ENCODE measurements at places on chromosomes 11 and 22.

DNA sequence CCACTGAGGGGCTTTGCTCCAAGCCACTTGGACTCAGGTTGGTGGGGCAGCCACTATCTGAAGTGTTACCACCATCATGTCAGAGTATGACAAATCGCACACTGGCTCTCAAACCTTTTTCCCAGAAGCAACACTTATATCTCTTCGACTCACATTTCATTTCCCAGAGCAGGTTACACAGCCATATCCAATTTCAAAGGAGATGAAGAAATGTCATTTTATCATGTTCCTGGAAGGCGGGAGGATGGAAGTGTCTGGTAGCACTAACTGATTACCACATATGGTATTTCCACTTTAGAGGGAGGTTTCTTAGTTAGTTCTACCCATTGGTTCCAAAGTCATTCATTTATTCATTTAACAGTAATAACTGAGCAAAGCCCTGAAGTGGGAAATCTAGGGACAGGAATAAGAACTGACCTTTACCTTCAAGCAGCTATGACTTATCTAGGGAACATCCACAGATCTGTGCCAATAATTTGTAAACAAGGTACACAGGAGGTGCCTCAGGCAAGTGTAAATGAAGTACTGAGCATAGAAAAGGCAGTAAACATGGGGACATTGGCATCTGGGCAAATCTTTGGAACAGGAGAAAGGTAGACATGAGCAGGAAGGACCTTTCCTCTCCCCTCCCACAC lies 54.9 kb upstream of the LRRC55 start:
- DNase-seq: no peak

DNA sequence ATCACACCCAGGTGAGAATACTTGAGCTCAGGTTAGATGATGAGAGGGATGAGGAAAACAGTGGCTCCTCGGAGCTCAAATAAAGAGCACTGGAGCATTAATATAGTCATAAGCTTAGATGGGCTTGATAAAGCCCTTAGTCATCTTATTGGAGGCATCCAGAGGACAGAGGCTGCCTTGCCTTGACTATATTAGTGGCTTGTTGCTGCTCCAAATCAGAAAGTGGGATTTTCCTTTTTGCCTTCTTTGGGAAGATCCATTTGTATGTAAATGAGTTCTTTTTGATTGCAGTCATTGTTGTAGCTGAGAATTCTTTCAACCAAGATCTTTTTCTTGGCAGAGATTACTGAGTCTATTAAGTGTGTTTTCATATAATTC lies 18.9 kb downstream of the ADM start:
- no peak for DNase-seq

DNA sequence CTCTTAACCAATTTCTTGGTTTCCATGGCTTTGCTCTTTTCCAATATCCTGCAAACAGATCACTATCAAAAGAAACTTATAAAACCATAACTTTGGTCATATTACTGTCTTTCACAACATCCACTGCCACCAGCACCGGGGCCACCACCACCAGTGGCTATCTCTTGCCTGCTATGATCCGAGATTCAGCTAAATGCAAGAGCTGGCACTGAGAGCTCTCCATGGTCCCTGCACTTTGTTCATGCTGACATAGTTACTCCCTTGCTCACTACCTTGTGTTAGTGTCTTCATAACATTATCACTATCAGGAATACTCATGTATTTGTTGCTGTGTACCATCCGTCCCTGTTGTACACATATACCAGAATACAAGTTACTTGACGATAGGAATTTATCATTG lies 299.0 kb downstream of the ETS1 start:
- DNase-seq: no peak

- DNase-seq: no peak
Measured at GRCh38 chr11:83310718-83311117, 24.6 kb upstream of the CCDC90B start.

GRCh38 chr11:114080769-114081168 lies 21.3 kb downstream of the ZBTB16 start:
- DNase-seq: no peak

- DNase-seq: no peak
Measured at GRCh38 chr11:438101-438844, 3.5 kb downstream of the ANO9 start.

DNA sequence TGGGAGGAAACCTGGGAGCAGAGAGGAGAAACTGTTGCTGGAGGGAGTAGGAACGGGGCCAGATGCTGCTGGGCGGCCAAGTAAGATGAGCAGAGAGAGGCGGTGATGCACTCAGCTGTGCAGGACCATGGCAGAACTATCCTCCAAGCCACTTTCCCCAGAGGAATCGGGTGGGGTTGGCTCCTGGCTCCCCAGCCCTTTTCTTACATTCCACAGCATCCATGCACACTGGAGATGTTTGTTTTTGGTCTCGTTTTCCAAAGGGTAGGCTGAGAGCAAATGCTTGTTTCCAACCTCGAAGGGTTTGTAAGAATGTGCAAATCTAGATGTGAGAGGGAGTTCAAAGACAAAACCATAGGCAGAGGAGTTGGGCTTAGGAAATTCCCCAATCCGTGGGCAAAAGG lies 73.2 kb downstream of the DBX1 start:
- DNase-seq: no peak

DNA sequence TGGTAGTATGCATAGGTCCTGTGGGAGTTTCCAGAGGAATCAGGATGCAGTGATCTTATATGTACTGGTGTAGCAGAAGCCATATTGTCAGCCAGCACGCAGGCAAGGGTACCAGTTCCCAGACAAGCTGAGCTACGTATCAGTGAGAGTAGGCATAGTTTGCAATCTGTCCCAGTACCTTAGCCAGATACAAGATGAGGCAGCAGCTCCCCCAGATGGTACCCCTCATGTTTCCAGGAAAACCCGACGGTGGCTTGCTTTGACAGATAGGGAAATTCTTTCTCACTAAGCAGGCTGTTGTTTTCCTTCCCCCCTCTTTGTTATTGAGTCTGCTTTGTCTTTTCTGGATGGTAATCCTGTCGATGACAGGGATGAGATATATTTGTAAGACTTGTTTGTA lies 109.7 kb upstream of the RRM1 start:
- peak; percentile 30 for DNase-seq

DNA sequence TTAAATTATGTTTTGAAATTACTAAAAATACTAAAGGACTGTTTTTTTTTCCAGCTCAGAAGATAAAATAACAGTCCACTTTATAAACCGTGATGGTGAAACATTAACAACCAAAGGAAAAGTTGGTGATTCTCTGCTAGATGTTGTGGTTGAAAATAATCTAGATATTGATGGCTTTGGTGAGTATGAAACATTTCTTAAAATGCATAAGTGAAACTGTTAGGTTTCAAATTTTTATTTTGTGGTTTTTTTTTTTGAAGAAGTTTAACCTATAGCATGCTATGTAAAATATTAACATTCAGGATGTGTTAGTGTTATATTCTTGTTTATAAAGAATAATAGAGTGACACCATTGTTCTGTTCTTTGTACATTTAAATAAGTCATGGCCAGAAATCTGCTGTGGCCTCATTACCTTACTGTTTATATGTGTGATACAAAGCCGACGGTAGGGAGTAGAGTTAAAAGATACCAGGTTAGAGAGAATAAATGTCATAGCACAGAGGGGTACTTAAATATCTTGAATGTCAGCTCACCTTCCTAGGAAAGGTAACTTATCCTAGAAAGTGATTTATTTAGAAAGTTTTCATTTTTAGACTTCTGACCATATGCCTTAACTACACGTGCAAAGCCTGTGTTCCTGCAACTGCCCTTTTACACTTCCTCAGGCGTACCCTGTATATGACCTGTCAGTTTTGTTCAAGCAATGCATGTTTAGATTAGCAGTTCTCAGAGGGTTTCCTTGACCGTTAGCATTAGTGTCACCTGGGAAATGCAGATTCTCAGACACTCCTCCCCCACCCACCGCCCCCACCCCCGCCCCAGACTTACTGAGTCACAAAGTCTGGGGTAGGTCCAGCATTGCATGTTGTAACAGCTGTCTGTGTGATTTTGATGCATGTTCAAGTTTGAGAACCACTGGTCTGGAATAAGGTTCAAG lies 6.3 kb downstream of the FDX1 start:
- DNase-seq: no peak

- DNase-seq: no peak
Measured at GRCh38 chr11:86983021-86983488, 27.9 kb upstream of the FZD4 start.

- no peak for DNase-seq
Measured at GRCh38 chr22:23772315-23772648, 367 bp upstream of the MMP11 start.

- no peak for DNase-seq
Measured at GRCh38 chr11:2270322-2271076, at the start of gene ASCL2. Gene ASCL2 (minus strand): TSS chr11:2270588. CDS start chr11:2270332, 256 bp downstream.

GRCh38 chr11:441043-441417 lies 781 bp downstream of the ANO9 start:
- DNase-seq: no peak

DNA sequence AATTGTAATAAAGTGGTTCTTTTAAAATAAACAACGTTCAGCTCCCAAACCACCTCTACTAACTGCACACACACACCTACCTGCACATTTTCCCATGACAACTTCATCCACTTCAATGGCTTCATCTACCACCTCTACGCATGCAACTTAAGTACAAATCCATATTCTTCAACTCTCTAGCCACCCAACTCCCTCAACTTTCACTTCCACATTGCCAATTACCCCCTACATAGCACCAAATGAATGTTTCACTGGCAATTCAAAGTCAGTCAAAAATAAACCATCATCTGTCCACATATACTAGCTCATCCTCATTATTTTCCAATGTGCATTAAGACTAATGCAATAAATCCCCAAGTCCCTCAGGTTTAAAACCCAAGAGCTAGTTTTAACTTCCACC lies 50.7 kb upstream of the ARHGAP32 start:
- no peak for DNase-seq

- no peak for DNase-seq
Measured at GRCh38 chr22:38613588-38613987, 42.6 kb downstream of the FAM227A start.

DNA sequence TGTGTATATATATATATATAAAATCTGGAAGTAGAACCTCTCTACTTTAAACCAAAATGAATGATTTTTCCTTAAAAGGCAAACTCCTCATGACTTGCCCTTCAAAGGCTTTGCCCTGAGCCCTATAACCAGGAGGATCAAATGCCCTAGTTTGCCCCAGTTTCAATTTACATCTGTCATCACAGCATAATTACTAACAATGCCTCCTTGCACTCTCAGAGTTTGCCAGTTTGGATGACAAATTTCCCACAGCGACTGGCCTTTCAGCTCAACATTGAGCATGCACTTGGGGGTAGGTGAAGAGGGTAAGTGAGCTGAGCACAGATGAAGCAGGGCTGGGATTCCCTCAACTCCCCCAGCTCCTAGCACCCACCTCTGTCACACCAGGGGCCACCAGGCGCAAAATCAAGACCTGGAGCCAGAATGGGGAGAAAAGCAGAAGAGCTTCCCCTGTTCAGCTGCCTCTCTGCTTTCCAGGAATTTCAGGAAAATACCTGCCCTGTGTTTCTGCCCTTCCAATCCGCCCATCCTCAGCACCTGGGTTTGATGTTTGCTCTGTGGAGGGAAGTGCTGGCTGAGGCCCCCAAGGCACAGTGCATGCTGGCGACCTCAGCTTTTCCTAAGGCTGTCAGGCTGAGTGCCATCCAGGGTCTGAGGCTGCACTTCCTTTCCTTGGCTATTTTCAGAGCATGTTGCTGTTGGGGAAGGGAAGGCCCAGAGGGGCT lies 67.5 kb downstream of the ADAMTS15 start:
- no peak for DNase-seq

DNA sequence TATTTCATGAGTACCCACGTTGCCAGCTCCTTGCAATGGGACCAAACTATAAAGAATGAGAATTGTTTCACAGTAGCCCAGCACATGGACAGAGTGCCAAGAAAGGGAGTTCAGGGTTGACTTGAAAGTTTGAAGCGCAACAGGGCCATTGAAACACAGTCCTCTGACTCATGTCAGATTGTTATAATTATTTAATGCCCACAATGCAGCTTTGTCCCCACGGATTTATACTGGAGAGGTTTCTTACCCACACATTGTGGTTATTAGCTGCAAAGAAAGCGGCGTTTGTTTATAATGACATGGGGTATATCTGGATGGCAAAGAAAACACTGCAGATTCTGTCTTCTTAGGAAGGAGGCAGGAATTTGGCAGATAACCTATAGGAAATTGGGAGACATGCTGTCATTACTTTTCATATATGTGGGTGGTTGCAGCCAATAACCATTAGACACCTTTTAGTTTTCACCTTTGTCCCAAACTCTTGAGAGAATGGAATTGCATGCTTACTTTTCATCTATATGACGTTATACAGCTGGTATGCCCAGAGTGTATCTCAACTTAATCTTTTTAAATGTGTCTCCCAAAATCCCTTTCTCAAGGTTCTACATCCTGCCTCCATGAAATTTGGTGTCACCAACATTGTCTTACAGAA lies 143.6 kb downstream of the TEAD1 start:
- no peak for DNase-seq

- DNase-seq: no peak
Measured at GRCh38 chr11:129383060-129383459, 7.4 kb downstream of the BARX2 start.

- no peak for DNase-seq
Measured at GRCh38 chr11:110432713-110433392, 3.1 kb downstream of the FDX1 start.

DNA sequence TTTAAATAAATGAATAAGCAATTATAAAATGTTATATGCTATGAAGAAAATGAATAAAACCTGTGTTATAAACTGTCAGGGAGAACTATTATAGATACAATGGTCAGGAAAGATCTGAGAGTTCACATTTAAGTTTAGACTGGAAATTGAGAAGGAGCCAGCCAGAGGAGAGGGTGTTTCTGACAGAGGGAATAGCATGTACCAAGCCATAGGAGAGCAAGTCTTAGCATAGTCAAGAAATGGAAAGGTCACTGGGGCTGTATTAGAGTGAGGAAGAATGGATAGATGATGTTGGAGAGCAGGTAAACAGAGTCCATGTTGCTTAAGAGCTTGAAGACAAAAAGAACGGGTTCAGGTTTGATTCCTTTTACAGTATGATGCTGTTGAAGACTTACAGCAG lies 87.4 kb downstream of the FAM83F start:
- no peak for DNase-seq

DNA sequence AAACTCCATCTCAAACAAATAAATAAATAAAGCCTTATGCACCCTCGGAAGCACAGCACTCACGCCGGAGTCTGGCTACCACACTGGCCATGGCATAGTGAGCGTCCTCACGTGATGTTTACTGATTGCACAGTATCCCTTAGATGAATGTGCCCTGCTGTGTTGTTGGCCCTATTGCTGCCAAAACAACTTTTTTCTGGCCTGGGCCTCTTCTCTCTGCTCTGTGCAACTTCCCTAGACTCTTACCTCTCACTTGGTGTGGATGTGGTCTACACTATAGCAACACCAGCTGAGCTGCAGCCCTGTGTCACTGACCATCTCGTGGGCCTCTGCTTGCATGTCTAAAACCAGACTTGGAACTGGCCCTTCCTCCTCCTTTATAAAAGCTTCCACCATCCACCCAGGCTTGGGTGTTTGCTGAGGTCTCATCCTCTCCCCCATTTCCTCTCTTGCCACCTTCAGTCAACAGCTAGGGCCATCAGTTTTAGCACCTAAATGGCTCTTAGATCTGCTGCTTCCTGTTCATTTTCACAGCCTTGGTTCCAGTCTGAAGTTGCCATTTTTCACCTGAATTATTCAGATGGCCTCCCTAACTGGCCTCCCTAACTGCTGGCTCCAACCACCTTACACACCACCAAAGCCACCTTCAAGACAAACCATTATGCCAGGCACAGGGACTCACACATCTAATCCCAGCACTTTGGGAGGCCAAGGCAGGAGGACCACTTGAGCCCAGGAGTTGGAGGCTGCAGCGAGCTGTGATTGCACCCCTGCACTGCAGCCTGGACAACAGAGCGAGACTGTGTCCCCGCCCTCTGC lies 9.2 kb downstream of the ZNF74 start:
- no peak for DNase-seq

- DNase-seq: no peak
Measured at GRCh38 chr11:31995525-31996094, 95.3 kb upstream of the RCN1 start.

Measured in T-helper 2 cell treated with Interferon-gamma antibody and Interleukin-4, amounts not matched to agents 5 μg/mL and 100 μg/mL, for 36 hours (primary cell).